ENCODE measurements at places on chromosomes 5 and 9.

DNA sequence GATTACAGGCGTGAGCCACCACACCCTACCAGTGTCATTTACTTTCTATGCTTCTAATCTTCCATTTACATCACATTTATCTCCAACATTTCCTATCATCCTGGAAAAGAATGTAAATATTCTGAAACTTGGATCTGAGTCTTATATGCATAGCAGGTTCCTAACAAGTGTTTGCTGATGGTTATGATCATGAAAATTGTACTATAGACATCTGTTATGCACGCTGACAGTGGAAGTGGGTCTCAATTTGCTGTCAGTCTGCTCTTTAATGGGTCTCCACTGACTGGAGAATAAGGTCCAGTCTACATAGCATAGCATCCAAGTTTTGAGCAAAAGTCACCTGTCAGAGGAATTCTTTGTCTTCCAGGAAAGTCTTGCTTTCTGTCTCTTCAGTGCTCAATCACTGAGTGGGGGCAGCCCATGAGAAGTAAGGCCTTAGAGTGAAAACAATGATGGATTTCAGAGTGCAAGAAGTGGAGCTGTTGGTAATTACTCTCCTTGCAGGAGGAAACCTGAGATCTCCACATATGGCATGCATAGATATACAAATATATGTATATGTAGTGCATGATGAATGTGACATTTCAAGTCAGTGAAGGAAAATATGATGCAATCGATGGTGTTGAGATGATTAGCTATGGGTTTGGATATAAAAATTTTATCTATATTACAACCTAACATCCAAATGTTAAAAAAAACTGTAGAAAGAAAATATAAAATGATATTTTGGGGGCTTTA is 29.2 kb upstream of the MSANTD3 start:
- DNase-seq: no peak

DNA sequence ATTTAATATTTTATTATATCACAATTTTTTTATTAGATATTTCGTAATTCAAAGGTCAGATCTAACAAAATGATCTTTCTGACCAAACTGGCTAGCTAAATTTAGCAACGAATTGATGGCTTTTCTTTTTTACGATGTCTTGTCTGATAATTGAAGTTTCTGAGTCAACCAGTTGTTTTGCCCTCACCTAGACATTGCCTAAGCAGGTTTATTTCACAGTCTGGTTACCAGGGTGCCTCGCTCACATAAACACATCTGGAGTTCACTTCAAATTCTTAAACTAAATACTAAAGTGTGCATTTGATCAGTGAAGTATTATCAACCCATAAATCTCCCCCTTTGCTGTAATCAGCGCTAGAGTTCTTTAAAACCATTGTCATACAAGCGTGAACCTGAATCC is 448.3 kb downstream of the TLE4 start:
- no peak for DNase-seq

- no peak for DNase-seq
Observed at GRCh38 chr9:74458832-74459231, 38.3 kb upstream of the RORB start.

DNA sequence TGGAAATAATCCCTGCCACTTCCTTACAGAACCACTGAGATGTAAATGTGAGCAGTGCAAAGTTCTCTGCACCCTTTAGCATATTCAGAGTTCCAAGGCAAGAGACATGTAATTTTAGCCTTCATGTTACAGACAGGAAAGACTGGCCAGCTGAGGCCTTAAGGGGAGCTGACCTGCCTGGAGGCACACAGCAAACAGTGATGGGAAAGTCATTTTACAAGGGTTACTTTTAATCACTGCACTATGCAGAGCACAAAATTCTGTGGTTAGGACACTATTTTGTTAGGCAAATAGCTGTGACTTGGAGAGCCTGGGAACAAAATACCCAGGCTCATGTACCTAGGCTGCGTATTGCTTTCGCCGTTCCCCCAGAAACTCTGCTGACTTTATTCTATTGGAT is 30.2 kb upstream of the TNIP1 start:
- no peak for DNase-seq

GRCh38 chr9:4297786-4298254 is 2.0 kb downstream of the GLIS3 start:
- peak; percentile 65 for DNase-seq

- no peak for DNase-seq
Observed at GRCh38 chr9:89465726-89466308, 32.1 kb downstream of the SEMA4D start.

- DNase-seq: peak; percentile 61
Observed at GRCh38 chr5:181159286-181160151, 12.1 kb downstream of the OR2V2 start.

DNA sequence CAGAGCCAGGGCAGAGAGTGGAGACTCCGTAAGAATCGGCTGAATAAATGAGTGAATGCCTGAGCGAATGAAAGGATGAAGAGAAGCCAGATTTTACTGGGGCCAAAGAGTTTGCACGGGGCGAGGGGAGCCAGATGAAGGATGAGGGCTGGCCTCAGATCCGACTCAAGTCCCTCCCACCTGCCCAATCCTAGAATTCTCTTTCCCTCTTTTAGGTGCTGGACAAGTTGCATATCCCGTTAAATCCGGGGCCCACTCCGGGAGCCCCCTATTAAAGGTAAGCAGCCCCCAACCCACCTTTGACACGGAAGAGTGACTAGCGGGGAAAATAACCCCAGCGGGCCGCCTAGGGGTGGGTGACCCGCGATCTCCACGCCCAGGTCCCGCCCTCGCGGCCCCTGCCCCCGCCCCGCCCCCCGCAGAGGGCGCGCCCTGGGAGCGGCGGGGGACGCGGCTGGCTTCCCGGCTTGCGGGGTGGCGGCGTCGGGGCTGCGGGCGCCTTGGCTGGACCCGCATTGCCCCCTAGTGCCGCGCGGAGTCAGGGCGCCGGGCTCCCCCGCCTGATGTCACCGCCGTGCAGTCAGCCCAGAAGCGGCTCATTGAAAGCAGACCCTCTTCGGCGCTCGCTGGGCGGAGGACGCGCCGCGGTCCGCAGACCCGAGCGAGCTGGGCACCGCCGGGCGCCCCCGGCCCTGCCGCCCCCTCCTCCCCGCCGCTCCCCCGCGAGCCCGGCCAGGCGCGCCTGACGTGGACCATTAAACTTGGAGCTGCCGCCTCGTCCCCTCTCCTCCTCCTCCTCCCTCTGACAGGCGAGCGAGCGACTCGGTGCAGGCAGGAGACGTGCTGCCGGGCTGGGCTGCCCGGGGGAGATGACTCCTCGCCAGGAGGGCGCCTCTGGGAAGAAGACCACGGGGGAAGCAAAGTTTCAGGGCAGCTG is at the start of gene ADRA1B:
Gene ADRA1B, plus strand, starts transcription at position 579 of the 937 bp plus-strand sequence. CDS start 424 bp downstream, outside the sequence.
- DNase-seq: no peak

DNA sequence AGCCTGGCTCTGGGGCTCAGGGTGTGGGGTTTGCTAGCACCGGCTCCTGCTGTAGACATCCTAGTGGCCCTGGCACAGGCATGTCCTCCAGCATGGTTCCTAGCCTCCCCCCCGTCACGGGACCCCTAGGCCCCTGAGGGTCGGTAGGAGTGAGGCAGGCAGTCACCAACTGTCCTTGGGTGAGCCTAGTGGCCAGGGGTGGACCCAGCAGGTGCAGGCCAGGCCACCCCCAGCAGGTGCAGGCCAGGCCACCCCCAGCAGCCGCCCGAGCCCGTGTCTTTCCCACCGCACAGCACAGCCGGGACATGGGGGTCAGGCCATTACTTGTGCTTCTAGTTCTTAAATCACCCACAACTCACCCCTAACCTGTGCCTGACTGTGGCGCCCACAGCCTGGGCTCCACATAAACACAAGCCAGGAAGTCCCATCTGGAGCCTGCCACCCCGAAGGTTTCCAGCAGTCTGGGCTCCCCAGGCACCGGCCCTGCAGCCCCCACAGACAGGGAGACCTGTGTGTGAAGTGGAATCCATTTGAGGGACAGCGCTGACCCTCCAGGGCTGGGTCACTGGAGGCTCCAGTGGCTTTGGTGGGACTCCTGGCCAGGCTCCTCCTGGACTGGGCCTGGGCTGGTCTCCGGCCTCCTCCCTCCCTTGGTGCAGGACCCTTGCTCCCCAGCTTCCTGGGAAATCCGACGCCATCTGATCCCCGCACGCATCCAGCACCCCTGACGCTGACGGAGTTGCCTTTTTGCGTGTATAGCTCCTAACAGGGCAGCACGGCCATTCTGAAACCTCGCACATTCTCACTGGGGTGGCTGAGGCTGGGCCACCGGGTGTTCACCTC is 114.1 kb upstream of the LPCAT1 start:
- DNase-seq: no peak

DNA sequence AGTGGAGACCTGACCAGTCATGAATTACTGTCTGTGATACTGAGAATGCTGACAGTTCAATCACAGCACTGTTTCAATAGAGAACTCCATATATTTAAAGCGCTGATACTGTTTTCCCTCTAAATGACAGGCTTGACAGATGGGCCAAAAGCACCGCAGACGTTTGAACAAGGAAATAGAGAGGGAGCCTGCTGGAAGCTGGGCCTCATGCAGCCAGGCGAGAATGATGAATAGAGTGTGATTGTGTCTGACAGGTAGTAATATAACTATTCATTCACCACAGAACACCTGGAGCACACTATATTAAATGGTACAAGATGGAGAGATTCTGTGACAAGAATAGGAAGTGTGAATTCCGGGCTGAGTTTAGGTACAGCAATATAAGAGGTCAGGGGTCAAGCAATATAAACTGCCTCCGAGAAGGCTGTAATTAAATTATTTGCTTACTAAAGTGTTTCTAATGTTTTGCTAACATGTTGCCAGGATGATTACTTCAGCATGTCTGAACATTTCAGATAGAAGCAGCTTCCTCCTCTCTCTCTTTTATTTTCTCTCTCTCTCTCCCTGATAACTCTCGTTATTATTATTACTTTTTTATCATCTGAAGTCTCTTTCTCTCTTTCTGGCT is 297.7 kb downstream of the CSNK1G3 start:
- no peak for DNase-seq

DNA sequence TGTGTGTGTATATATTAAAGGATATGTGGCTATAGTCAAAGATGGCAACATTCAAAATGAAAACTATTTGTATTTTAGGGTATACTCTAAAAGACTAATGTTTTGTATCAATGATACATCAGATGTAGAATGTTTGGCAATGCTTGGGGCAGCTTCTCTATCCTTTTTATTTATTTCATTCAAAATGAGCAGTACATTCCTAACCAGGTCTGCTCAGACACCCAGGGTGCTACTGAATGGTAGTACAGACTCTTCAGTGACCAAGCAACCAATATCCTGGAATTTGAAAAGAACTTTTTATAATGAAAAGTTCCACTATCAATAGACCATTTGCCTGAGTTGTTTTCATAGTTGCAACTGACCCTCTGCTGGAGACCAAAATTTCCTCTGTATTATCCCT is 23.9 kb downstream of the MEGF9 start:
- DNase-seq: no peak

DNA sequence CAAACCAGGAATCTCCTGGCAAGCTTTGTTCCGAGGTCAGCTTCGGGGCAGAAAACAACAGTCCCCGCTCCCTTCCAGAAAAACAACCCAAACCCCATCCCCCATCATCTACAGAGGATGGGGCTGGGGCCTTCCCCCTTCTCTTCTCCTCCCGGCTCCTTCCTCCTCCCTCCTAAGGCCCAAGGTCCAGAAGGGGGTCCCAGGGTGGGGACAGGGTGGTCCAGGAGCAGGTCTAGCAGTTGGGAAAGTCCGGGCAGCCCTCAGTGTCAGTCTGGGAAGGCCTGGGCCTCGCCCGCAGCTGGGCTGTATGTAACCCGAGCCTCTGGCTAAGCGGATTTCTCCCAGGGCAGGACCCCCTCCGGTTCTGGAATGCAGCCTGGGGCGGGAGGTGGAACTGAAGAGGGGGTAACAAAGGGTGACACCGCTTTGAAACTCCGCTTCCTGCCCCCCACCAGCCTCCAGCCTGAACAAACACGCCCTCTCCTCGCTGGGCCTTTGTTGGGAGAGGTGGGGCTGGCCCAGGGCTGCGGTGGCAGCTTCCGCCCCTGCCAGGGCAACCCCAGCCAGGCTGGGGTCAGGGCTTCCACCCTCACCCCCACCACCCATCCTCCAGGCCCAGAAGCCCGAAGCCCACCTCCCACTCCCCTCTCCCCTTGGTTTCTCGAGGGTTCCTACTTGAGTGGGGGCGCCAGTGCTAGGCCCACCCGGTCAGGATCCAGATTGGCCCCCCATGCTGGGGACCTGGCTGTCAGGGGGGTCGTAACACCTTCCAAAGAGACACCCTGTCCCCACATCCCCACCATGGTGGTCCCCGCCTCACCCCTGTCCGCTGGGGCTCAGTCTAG is 63.5 kb downstream of the C9orf50 start:
- DNase-seq: no peak

- DNase-seq: no peak
Observed at GRCh38 chr5:73318308-73318719, 130.3 kb downstream of the FOXD1 start.

- DNase-seq: no peak
Observed at GRCh38 chr5:138083702-138084101, at the start of gene WNT8A. TSS of gene WNT8A (plus strand) at chr5:138084033. CDS start at chr5:138084128, 95 bp downstream.

DNA sequence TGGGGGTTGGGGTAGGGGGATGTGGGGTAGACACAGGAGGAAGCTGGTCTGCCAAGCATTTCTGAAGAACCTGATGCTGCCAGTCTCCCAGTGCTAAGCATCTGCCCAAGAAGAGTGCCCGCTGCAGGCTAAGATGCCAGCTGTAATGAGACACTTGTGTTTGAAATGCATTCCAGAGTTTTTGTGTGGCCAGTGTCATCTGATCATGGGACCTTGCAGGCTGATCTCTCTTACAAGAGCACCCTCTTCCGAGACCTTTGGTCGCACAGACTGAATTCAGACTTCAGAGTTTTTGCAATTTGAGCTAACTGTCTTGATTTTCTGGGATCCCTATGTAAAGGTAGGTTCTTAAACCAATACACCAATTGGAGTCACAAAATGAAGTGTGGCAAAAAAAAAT is 58.1 kb downstream of the DENND1A start:
- DNase-seq: no peak

GRCh38 chr5:95673081-95673480 is 9.7 kb downstream of the SPATA9 start:
- no peak for DNase-seq

DNA sequence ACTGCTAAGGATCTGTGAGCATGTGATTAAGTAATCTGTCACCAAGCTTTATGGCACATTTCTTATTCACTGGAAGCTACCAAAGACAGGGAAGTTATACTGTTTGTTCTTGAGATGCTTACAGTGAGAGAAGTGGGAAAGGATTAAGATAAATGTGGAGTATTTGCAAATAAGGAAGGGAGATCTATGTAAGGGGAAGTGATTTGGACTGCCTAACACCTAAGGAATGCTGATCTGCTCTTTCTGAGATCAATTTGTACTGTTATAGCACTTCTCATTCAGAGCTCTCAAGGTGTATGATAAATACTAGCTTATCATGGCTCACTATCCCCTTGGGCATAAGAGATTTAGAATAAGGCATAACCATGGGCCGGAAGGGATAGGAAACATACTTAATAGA is 80.0 kb upstream of the NTRK2 start:
- DNase-seq: no peak

GRCh38 chr9:124210697-124211096 is 47.1 kb upstream of the NEK6 start:
- peak; percentile 85 for DNase-seq

GRCh38 chr5:6827526-6828219 is 114.4 kb downstream of the TENT4A start:
- DNase-seq: peak; percentile 39

Data from CD14-positive monocyte (primary cell).